Activated naive CD8-positive, alpha-beta T cell treated with anti-CD3 and anti-CD28 coated beads, Interleukin-2, amount 10 ng/mL, durations not matched to agents 7 days and 5 days (primary cell): ENCODE measurements at places on chromosomes 6 and 20. TPM values are rescaled to one million over a fixed set of nuclear protein-coding genes. Genes with fewer than 3 reads are reported as not detected.

GRCh38 chr20:36745234-36745926, 510 bp downstream of the NDRG3 start:
- no peak for DNase-seq

DNA sequence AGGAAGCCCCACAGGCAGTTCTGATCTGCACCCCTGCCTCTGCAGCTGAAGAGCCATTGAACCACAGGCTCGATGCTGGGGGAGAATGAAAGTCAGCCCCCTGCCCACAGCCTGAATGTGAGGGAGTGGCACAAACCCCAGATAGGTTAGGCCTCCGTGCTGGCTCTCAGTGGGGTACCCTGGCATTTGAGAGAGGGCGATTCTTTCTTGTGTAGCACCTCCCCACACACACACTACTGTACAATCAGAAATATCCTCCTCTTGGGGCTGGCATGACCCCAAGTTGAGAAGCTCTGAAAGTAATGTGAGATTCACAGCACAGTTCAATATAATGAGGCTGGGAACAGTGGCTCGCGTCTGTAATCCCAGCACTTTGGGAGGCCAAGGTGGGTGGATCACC, 17.9 kb downstream of the TTBK1 start:
- DNase-seq, result no peak

ZSCAN23 gene
- 1.3 TPM for total RNA-seq

IPCEF1 gene
- 42.9 TPM for total RNA-seq

FOXS1 gene
- total RNA-seq, result not detected
